HepG2 (cell line): ENCODE measurements at places on chromosomes 6 and 20. TPM values are rescaled to one million over a fixed set of nuclear protein-coding genes. Genes with fewer than 3 reads are reported as not detected.

- H3K4me1 ChIP-seq = no peaks in the 10 kb centered on the region
- DNase-seq = no peak
- H3K27me3 ChIP-seq = peaks cover 45% of the 10 kb centered on the region
- no peaks in the 10 kb centered on the region for H3K36me3 ChIP-seq
Observed at GRCh38 chr6:149268146-149268545, 49.4 kb upstream of the TAB2 start.

DNA sequence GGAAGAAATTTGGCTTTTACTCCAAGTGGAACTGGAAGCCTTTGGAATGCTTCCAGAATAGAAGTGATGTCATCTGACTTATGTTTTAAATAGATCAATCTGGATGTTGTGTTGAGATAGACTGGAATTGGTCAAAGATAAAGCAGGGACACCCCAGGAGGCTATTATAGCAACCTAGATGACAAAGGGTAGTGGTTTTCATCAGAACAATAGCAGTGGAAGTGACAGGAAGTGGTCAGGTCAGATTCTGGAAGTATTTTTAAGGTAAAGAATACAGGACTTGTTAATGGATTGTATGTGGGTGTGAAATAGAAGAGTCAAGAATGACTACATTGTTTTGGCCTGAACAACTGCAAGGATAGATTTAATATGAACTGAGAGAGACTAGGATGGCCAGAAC, 191.4 kb downstream of the ADGRB3 start:
- H3K36me3 ChIP-seq = no peaks in the 10 kb centered on the region
- no peak overlapping the region for H3K27ac ChIP-seq
- no peak for DNase-seq
- H3K4me3 ChIP-seq = no peak overlapping the region
- no peaks in the 10 kb centered on the region for H3K27me3 ChIP-seq

Gene LRRC73
- 0.11 and 0.17 TPM in 2 replicates for total RNA-seq

- H3K27me3 ChIP-seq = peaks cover 2% of the 10 kb centered on the region; the same call in 1 of the 2 replicates
- no peaks in the 10 kb centered on the region for H3K36me3 ChIP-seq
- no peak overlapping the region for H3K27ac ChIP-seq
- H3K4me1 ChIP-seq = no peaks in the 10 kb centered on the region
- H3K4me3 ChIP-seq = no peak overlapping the region
Observed at GRCh38 chr6:109925075-109925474, 53.0 kb upstream of the GPR6 start.
